ENCODE measurements at places on chromosomes 3 and 15.

- DNase-seq: no peak
Measured at GRCh38 chr3:176855901-176856486, 341.3 kb downstream of the TBL1XR1 start.

DNA sequence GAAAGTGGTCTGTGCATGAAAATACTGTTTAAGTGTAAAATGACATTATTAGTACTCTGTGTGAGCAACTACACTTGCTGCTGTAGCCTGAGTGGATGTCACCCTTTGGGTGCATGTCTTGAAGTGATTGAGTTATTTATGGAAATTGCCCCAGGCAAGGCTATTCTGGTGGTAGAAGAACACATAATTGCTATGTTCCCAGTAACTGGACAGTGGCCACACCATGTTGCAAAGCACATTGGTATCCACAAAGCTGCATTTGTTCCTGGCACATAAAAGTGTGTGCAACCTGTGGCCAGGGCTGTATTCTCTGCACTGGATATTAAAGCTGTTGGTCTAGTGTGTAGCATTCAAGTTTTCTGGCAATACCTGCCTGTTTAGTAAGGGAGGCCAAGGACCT, 23.8 kb downstream of the MTMR14 start:
- no peak for DNase-seq

DNA sequence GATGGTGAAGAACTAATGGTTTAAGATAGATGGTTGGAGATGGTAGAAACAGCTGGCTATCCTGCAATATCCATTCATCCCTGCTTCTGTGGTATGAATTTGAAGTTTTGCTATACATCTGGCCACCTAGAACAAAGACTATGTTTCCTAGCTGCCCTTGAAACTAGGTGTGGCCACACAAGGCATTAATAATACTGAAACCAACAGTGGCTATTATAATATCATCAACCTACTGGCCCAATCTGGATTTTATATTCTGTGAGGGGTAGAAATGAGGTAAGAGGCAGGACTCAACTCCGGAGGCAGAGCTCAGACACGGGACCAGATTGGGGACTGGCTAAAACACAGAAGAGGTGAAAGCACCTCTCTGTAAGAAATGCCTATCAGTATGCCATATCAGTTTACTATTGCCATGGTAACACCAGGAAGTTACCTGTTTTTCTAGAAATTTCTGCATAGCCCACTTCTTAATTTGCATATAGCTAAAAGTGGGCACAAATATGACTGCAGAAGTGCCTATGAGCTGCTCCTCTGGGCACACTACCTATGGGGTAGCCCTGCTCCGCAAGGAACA, 8.4 kb downstream of the IFT80 start:
- DNase-seq: no peak

DNA sequence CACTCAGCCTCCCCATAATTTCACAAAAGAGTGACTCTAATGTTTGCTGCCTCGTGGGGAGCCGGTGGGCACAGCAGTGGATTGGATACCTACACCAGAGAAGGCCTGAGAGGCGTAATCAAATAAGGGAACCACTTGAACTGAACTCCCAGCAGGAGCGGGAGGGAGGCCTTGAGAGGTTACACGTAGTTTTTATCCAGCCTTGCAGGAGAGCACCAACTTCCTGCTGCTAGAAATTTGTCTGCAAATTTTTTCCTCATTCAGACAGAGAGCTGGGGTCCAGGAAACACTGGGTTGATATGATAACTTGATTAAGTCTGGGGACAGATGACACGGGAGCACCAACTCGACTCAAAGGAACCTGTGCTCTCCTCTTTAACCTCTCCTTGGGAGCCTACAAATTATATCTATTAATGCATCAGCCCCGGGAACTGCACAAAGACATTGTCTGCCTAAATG, 69.8 kb downstream of the HES1 start:
- no peak for DNase-seq

DNA sequence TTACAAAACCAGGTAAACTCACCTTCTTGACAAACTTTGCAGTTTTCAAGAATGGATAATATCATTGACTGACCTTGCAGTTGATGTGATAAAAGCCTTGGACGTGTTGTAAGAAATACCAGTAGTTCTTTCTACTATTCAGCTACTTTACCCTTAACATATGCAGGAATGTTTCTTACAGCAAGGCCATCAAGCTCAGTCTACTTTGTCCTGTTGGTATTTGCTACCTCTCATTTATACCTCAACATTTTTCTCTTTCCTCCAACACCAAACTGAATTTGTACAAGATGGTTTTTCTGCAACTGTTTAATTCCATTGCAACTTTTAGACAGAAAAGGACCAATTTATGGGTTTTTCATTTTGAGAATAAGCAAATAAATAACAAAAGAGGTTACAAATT, 147.4 kb upstream of the BCHE start:
- no peak for DNase-seq

- no peak for DNase-seq
Measured at GRCh38 chr3:188322135-188322887, 168.4 kb downstream of the LPP start.

DNA sequence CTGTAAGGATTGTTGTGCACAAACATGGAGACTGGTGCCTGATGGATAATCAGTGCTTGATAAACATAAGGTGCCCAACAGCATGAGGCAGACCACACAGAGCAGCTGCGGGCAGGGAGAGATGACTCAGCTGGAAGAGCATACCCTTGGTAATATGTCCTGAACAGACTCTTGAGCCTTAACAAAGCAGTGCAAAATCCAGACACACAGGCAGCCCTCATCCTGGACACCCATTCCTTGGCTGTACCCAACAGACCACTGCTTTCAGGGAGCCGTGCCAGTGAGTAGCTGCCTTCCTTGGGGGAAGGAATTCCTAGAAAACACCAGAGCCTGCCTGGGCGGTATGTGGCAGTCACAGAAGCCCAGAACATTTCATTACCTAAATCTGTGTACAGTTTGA, 156.2 kb downstream of the CLSTN2 start:
- no peak for DNase-seq

GRCh38 chr3:84906065-84906464, 52.7 kb upstream of the CADM2 start:
- no peak for DNase-seq

DNA sequence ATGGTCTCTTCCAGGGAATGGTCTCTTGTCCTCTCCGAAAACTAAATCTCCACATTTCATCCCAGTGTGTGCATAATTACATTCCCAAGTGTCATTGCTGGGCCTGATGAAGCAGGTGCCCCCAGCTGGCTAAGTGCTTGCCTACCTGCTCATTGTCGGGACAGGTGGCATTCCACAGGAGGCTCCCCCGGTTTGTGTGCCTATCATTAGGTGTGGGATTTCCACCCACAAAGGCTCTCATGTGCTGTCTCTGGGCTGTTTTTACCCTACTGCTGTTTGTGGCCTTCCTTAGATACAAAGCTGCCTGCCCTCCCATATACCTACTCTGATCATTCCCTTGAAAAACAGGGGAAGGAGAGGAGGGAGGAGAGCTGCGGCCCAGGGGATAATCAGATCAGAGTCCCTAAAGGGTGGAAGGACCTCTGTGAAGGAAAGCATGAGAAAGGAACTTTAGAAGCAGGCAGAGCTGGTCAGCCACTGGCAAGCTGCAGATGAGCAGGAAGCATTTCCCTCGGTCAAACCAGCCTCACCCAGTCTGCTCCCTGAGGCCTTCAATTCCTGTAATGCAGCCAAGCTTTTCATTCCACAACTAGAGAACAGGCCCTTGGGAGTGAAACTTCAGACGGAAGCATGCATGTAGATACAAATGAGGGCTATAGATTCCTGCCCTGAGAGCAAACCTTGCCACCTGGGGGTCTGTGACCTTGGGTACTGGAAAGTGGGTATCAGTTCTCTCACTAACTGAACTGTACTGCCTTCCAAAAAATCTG, 60.7 kb upstream of the HEG1 start:
- peak; percentile 58 for DNase-seq

- DNase-seq: peak; percentile 54
Measured at GRCh38 chr3:42013691-42014457, 52.0 kb upstream of the ULK4 start.

DNA sequence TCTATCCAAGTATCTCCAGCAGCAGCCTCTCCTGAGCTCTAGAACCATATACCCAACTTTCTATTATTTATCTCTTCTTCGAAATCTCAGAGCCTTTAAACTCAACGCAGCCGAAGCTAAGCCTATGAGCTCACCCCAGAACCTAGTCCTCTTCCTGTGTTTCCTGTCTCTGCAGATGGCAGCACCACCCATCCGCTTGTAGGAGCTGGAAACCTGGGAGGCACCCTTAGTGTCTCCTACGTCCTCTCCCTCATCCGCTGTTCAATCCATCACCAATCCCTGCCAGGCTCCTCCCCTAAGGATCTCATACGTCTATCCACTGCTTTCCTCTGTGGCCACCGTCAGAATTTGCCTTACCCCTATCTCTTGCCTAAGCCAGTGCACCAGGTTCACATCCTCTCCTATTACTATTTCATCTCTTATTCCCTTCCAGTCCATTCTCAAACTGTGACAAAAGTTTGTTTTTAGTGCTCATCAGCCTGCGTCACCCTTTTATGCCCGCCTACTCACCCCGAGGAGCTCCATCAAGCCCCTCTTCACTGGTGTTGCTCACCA, 9.6 kb downstream of the VGLL4 start:
- no peak for DNase-seq

GRCh38 chr3:16484216-16484615, 29.3 kb downstream of the RFTN1 start:
- no peak for DNase-seq
